Left kidney (tissue), 8 donors: ENCODE measurements at places on chromosomes 7 and 10.

DNA sequence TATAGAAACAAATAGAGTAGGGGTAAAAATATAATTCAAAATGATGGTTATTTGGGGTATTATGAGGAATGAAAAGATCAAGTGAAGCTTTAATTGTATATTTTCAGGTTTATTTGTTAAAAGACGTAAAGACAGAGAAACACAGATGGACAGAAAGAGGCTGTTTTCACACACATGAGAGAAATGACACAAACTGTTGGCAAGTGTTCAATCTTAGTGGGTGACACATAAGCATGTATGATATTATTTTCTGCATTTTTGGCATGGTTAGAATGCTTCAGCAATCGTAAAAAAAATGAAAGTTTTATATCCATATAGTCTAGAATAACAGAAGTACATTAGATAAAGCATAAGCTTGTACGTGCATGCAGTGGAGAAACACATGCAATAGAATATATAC, 464.4 kb upstream of the AKR1E2 start:
- DNase-seq, result no peak

- no peak for DNase-seq
These were observed 61.1 kb upstream of the IGFBP3 start for GRCh38 chr7:45982132-45982531.

GRCh38 chr7:39071116-39071515, 93.4 kb downstream of the POU6F2 start:
- no peak for DNase-seq

DNA sequence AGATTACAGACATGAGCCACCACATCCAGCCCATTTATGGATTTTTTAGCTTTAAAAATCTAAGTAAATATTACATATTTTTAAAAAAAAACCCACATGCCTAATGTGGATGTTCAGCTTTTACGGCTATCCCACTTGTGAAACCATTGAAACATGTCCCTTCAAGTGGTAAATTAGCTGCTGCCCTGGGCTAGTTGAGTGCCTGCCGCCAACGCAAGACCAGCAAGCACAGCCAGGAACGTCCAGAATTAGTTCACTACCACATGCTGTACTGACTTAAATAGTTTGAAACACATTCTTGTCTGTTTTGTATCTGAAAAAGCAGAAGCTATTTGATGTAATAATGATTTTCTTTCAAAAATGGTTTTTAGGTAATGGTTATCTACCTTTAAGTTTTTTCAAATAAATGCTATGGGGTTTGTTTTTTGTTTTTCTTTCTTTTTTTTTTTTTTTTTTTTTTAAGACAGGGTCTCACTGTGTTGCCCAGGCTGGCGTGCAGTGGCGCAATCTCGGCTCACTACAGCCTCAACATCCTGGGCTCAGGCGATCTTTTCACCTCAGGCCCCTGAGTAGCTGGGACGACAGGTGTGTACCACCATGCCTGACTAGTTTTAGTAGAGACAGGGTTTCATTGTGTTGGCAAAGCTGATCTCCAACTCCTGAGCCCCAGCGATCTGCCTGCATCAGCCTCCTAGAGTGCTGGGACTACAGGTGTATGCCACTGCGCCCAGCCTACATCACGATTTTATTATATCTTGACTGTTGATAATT, 57.0 kb downstream of the KLRG2 start:
- DNase-seq, result no peak

- no peak for DNase-seq
These were observed 40.1 kb downstream of the PFKP start for GRCh38 chr10:3107426-3107961.
